ENCODE measurements at places on chromosomes 13 and 19.

DNA sequence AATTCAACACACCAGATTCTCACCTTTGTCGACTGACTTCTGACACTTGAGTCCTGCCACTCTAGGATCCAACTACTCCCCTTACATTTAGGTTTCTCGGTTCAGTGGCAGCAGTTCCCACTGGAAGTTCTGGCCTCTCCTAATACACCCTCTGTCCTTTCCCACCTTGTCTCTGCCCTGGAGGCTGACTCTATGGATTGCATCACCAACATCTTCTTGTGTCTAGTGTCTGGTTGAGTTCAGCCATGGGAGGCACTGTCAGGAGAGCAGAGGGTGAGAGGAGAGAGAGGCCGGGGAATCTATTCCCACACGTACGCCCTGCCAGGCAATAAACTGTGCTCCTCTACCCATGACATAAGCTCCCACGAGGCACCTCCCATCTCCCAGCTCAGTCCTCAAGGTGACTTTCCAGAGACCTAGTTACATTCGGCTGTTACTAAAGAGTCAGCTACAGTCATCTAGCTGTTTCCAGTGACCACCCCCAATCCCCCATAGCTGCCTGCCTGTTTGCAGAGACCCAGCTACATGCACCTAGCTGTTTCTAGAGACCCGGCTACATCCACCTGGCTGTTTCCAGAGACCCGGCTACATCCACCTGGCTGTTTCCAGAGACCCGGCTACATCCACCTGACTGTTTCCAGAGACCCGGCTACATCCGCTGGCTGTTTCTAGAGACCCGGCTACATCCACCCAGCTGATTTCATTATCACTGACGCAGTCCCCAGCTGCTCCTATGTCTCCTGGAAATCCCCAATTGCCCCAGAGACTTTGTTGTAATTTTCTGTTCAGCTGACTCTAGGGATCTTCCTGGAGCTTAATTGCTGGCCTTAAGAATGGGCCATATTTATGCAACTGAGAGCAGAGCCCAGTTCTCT, 8.1 kb upstream of the LILRB4 start:
- DNase-seq, result no peak

- no peak for DNase-seq
Observed at GRCh38 chr19:5594521-5594950, 26.8 kb upstream of the TINCR start.

- no peak for DNase-seq
Observed at GRCh38 chr13:87837946-87838345, 166.8 kb downstream of the SLITRK5 start.

DNA sequence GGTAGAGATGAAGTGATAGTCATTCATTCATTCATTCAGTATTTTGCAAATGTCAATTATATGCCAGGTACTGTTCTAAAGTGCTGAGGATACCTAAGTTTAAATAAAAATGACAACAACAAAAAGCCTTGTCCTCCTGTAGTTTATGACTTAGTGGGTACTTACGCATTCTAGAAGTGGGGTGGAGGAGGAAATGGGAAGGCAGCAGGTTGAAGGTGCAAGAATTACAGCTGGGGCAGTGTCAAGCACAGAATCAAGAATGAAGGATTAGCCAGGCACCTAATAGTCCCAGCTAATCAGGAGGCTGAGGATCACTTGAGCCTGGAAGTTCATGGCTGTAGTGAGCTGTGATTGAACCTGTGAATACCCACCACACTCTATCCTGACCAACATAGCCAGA, 90.7 kb upstream of the STARD13 start:
- DNase-seq, result no peak

DNA sequence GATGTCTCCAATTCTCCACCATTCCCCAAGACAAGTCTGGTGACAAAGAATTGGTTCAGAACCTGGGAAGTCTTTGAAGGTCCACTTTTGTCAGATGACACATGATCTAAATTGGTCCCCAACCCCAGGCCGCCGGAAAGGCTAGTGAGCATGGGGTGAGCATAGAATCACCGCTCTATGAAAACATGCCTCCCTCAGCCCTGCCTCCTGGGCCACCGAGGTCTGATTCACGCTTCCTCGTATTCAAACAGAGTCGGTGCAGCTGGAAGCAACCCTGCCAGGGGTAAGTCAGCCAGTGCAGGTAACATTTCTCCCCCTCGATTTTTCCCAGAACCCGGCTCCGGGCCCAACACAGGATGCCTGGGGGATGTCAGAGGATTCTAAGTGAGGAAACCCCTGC, 33.9 kb upstream of the KLF2 start:
- no peak for DNase-seq

Data from right kidney (tissue), 9 donors.